ENCODE measurements at places on chromosomes 1 and 21.

DNA sequence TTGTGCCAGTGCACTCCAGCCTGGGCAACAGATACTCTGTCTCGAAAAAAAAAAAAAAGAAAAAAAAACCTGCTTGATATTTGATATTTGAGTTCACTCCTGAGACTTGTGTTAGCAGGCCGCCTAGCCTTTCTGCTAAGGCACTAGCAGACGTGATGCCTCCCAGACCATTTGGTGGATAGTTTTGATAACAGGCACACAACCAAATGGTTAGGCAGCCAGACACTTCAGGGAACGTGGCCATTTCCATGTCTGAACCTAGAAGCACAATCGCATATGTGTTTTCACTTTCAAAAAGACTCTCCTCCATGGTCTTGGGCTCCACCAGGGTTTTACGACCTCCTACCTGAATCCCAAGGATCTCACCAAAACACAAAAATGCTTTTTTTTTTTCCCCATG, 1319.5 kb downstream of the BRINP3 start:
- no peak for DNase-seq

DNA sequence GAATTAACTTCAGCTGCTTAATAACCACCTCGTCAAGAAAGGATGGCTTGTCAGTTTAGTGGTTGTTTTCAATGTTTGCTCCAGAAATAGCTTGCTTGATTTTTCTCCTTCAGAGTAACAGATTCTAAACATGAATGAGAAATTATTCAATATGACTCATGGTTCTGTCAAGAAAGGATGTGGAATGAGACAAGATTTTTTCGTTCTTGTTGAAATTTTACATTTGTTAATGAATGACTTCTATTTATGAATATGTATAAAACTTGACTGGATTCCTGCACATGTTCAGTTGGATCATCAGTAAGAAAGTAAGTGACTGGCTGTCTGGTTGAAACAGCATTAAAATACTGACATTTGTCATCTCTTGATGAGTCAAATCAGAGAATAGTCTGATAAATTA, 38.3 kb downstream of the IFI44 start:
- DNase-seq = no peak

DNA sequence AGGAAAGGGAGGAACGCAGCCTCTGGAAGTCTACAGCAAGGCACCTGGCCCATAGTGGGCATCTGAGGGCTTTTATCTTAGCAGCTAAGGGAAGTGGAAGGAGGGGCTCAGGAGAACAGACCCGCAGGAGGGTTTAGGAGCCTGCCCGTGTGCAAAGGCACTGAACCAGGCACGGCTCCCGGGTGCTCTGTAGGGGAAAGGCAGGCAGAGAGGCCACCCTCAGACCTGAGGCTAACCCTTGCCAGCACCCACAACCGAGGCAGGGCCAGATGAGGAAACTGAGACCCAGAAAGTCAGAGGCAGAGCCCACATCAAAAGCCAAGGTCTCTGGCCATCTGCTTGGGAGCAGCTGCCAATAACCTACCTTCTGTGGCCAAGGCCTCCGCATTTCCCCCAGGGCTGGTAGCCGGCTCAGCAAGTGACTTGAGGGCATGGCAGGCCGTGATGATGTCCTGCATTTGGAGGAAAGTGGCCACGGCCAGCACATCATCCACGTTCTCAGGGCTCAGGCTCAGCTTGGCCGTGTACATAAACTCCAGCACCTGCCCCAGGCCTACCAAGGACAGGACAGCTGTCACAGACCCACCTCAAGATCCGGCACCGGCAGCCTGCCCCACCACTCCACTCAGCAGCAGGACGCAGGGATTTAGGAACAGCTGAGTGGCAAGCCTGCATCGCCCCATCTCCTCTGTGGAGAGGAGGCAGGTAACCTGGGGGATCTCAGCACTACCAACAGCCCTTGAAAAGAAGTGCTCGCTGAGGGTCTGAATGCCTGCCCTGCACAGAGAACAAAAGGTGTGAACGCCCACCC, 29.1 kb downstream of the ZBTB17 start:
- no peak for DNase-seq

DNA sequence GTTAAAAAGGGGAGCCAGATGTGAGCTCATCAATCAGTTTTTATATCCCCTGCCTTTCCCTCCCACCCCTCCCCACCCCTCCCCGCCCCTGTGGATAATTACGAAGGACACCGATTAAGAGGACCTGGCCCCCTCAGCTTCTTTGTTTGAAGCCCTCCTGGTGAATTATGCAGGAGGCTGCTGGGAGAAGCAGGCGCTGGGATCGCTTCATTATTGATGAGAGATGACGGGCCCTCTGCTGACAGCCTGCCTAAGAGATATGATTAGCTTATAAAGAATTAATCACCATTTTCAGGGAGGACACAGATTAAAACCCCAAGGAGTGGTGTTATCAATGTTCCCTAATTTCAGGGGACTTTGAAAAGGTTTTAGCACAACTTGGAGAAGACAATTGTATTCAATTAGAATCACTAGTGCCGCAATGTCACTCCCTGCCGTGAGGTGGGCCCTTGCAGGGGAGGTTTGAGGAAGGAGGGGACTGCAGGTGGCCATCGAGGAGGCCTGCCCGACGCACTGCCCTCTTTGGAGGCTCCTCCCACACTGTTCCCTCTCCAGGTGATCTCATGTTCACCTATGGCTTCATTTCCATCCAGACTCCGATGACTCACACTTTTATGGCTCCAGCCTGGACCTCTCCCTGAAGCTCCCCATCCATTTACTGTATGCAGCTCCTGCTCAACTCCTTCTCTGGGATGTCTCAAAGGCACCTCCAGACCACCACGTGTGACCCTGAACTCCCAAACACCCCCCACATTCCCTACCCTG, 67.0 kb upstream of the KLHDC7A start:
- no peak for DNase-seq

DNA sequence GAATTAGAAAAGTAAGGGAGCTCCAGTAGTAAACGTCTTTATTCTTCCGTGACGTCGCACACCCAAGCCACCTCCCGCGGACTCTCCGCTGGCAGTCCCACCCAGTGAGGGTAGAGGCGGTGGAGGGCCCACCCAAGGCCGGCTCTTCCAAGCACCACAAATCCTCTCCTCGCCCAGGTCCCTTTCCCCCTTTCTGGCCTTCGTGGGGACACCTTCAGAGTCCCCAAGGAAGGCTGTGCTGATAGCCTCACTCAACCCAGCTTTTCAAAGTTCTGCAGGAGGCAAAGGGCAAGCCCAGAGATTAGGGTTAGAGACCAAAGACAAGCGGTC, 349 bp upstream of the GPN2 start:
- DNase-seq = no peak

GRCh38 chr1:47785561-47786271, 211.5 kb downstream of the TRABD2B start:
- no peak for DNase-seq
